ENCODE measurements at places on chromosomes 16 and 17.

DNA sequence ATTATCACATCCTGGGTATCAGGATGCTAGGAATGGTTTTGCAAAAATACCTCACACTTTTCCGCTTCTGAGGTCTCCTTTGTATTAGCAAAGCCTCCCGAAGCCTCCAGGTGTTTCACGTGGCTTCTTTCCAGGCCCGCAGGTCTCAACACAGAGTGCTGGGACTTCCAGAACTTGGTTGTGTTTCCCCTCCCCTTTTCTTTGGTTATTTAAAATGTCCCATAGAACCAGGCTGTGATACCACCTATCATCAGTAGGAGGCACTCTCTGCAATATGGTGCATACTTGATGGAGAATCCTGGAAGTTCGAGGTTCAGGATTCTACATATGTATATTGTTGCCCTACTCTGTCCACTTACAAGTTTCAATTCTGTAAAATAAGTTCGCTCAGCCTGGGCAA is 28.8 kb downstream of the ATP2C2 start:
- no peak for DNase-seq

DNA sequence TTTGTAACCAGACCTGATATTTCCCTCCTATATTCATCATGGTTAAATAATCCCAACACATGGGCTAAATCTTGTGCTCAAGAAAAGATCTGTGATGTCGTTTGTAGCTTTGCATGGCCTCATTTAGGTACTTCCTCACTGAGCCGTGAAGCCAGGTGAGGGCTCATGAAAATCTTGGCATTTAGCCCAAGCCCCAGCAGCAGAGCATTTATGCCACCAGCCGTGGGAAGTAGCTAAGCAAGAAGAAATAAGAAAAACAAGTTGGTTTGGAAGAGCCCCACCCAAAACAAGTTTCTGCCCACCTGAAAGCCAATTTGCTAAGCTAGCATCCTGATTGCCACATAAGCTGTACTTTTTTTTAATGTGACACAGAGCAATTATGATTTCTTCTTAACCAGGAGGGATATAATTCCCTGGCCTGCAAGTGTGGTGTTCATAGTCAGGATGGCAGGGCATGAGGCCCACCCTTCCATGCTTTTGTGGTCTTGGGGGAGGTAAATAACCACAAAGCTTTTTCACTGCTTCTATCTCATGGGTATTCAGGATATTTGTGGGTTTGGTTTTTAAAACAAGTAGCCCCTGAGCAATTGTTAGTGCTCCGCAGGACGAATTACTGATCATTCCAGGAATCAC is 10.5 kb downstream of the TMIGD1 start:
- DNase-seq, result peak; percentile 80

- no peak for DNase-seq
Observed at GRCh38 chr17:83174362-83175118, 95.1 kb downstream of the METRNL start.

GRCh38 chr16:9870962-9871361 is 311.3 kb downstream of the GRIN2A start:
- no peak for DNase-seq

- no peak for DNase-seq
Observed at GRCh38 chr16:48965386-48965785, 316.3 kb downstream of the CBLN1 start.

GRCh38 chr17:7191069-7191468 is 11.9 kb upstream of the ASGR1 start:
- DNase-seq, result no peak

- DNase-seq, result no peak
Observed at GRCh38 chr16:88911136-88911945, 44.9 kb upstream of the PABPN1L start.

DNA sequence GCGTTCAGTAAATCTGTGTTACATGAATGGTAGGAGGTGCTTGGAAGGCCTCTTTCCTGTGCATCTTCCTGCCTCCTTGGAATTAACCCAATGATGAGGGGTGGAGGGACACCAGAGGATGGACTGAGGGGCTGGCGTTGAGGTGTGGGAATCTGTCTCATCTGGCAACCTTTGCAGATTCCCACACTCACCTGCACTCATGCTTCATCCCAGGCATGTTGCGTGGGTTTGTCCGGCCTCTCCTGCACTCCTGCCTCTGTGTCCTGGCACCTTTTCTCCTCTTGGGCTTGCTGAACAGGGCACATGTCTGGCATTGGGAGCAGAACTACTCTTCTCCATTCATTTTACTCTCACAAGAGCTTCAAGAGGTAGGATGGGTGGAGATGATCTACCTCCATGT is 3.1 kb upstream of the IGFBP4 start:
- no peak for DNase-seq

DNA sequence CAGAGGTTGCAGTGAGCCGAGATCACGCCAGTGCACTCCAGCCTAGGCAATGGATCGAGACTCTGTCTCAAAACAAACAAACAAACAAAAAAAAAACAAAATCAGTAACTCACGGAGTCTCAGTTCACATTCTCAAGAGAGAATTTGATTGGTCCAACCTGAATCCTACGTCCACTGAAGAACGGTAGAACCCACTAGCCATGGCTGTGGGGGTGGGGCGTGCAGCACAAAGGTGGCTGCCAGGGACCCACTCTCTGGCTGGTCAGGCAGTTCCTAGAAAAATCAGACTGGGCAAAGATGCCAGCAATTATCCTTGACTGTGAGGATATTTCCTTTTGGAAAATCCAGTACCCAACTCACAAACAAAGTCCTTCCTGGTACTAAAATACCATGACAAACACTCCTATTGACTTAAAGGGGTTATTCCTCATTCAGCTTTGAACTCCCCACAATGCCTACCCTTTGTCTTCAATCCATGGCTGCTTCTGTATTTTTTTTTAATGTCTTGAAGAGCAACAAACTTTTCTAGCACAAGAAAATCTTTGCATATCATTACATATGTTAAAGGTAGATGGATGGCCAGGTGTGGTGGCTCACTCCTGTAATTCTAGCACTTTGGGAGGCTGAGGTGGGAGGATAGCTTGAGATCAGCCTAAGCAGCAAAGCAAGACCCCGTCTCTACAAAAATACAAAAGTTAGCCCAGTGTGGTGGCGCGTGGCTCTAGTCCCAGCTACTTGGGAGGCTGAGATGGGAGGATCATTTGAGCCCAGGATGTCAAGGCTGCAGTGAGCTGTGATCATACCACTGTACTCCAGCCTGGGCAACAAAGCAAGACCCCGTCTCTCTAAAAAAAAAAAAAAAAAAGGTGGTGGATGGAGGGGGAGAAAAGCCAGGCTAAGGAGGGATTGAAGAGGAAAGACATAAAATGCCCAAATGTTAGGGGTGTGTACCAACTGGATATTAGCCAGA is 3.8 kb upstream of the POLR3E start:
- no peak for DNase-seq

- DNase-seq, result no peak
Observed at GRCh38 chr16:30620169-30620568, 10.0 kb upstream of the ZNF689 start.

DNA sequence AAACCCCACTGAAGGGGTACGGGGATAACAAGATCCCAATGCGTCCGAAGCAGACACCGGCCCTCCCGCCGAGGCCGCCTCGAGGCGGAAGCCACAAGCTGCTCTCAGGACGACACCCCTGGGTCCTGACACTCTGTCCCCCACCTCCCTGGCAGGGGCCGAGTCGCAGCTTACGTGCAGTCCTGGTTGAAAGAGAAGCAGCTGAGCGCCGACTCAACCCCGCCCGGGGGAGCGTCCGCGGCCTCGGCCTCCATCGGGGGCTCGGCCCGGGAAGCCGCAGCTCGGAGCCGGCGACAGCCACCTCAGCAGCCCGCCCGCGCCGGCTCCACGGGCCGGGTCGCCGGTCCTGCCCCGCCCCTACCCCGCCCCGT is at the start of gene WIPI1:
TSS of gene WIPI1 (minus strand) at position 329 of the 371 bp plus-strand sequence. CDS start at position 254, 75 bp downstream.
- DNase-seq, result no peak

- no peak for DNase-seq
Observed at GRCh38 chr17:66430846-66431795, 128.7 kb downstream of the PRKCA start.

DNA sequence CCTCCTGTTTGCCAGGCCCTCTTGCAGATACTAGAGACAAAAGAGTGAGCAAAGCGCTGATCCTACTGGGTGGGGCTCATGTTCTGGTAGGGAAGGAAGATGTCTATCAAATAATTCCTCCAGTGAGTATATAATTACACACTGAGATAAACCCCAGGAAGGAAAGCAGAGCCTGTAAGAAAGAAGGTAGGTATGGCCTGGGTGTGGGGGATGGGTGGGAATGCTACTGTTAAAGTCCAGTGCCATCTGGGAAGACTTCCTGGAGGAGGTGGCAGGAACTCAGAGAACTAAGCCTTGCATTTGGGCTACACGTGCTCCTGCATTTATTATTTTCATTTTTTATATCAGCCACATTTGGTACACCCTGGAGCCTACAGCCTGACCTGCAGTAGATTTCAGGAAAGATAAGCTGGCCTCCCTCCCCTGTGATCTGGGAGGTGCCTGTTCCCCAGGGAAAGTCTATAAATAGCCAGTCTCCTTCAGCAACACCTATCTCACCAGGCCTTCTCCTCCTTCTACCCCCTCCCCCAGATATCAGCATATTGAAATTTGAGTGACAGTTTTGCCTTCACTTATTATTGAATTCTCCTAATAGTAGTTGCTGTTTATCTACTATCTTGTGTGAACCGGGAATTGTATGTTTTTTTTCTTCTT is 11.5 kb downstream of the ATP2C2 start:
- DNase-seq, result no peak

DNA sequence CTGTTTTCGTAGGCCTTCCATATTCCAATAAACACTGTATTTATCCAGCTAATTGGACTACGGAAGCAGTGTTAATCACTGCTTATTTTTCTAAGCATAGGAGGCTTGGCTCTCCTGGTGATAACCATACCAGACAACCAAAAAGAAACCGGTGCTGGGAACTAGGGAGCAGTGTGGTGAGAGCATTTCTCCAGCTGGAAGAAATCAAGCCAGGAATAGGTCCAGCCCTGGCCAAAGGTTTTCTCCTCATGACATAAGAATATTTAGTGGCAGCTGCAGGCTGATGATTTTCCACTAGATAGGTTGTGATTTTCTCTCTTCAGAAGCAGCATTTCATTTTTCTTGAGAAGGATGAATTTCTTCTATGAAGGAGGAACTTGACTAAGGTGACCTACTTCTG is 141.5 kb downstream of the TRIM37 start:
- no peak for DNase-seq

GRCh38 chr17:79984045-79984840 is 51.4 kb downstream of the TBC1D16 start:
- DNase-seq, result no peak

Measured in renal cortical epithelial cell (primary cell).